HTR-8/SVneo (cell line): ENCODE measurements at places on chromosomes 2 and 18.

DNA sequence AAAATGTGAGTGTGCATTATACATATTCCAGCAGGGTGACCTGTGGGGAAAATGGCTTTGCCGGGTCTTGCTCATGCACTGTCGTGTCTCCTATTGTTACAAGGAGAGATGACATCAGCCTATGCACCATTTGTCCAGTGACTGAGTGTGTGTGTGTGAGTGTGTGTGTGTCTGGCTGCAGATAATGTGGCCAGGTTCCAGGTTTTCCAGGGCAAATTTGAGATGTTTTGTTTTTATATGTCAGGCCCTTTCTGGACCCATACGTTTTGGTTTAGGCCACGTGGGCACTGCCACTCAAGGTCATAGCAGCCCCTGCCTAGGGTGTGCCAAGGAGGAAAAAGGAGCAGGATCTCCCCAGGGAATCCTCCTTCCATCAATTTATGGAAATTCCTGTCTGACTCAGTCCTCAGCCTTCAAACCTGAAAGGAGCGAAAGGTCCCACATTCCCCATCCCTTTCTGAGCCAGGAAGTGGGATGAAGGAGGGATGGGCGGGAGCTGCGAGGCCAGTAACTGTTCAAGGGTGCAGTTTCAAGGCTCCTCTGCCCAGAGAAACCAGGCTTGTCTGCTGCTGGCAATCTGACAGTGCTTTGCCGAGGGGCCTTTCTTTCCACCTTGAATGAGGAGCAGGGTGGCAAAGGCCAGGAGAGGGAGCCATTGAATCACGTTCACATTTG lies 93.0 kb upstream of the SMAD2 start:
- peak; percentile 78 for DNase-seq

GRCh38 chr18:3225588-3225987 lies 5.8 kb upstream of the MYOM1 start:
- DNase-seq: no peak

- peak; percentile 17 for DNase-seq
These were observed 77.5 kb upstream of the PROKR1 start for GRCh38 chr2:68565858-68566257.

DNA sequence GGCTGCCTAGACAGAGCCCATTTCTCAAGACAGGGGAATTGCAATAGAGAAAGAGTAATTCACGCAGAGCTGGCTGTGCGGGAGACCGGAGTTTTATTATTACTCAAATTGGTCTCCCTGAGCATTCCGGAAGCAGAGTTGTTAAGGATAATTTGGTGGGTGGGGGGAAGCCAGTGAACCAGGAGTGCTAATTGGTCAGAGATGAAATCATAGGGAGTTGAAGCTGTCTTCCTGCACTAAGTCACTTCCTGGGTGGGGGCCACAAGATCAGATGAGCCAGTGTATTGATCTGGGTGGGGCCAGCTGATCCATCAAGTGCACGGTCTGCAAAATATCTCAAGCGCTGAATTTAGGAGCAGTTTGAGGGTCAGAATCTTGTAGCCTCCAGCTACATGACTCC lies 84.8 kb downstream of the RTN4 start:
- no peak for DNase-seq

DNA sequence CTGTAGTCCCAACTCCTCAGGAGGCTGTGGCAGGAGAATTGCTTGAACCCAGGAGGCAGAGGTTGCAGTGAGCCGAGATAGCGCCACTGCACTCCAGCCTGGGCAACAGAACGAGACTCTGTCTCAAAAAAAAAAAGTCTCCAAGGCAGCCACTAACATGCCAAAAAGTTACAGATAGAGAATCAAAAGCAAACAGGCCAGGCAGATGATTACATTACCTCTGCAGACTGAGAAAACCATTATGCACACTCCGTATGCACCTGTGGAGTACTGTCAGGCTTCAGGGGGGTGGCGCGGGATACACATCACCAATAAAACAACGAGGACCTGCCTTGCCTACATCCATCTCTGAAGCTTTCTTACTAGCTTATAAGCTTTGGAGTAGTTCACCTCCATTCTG lies 10.3 kb downstream of the STAM2 start:
- no peak for DNase-seq

DNA sequence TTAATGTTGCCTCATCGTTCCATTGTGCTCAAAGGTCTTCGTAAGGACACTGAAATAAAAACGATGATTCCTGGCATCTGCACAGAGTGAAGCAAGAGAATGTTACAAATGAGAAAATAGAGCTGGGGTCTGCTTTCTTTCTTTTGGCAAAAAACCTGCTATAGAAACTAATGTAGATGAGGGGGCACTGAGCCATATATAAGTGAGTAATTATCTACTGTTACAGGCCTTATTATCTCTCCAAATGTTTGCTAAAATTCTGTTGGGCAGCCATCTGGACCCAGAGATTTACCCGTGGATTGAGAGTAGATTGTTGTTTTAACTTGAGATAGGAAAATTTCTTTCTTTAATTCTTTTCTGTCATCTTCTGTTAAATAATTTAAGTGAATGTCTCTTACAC lies 472.5 kb upstream of the PIK3C3 start:
- DNase-seq: no peak
